Activated T-cell treated with anti-CD3 and anti-CD28 coated beads, Interleukin-2, amount 50 U/mL, for 48 hours (primary cell): ENCODE measurements at places on chromosomes 12 and 14.
A peak's percentile ranks its signal among the peaks of the same experiment; 100 is the strongest.

DNA sequence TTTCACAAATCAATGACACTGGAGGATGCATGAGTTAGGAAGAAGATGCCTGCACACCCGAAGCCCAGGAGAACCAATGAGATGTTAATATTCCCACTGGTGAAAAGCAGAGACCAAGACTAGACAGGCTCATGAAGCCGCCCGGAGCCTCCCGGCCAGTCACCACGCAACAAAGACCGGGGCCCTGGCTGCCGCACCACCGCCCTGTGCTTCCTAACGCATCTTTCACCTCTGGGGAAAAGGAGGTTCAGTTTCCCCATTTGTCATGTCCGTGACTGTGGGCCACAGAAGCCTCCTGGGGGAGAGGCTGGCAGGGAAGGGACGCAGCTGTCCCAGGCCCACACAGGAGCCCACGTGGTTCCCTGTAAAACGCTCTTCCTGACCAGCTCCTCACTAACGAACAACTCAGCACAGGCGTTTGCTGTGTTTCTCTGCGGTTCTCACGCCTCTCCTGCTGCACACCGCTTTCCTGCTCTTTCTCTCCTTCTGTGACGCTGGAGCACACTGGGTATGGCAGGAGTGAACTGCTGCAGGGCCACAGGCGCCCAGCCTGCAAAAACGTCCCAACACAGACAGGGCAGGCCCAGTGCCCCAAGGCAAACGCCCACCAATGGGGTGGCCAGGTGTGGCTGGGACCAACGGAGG lies 10.8 kb downstream of the RIMBP2 start:
- DNase-seq, result no peak

GRCh38 chr12:24906141-24906540 lies 42.8 kb downstream of the BCAT1 start:
- no peak for DNase-seq

DNA sequence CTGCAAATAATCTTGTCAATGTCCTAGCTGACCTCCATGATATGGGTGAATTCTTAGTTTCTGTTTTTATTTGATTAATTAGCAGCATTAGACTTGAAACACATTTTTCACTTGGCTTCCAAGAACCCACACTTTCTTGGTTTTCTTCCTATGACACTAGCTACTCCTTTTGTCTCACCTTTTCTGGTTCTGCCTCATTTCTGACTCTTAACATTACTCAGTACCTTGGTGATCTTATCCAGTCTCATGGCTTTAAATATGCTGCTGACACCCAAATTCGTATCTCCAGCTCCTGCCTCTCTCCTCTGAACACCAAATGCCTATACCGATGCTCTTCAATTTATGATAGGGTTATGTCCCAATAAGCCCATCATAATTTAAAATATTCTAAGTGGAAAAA lies 32.0 kb upstream of the SSTR1 start:
- DNase-seq, result no peak

DNA sequence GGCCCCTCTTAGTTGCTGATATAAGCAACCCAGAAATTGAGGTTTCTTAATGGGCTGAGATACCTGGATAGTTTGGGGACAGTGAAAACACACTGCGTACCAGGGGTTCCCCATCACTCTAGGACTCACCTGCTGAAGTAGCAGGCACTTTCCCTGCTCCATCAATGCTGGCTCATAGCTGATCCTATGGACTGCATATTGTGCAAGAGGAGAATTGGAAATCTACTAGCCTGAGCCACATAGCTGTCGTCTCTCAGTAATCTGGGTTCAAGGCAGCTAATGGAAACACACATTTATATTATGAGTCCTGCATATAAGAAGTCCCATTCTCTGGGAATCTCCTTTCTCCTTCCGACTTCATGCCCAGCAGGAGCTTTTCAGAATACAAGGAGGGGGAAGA lies 7.3 kb upstream of the DUSP6 start:
- no peak for DNase-seq

DNA sequence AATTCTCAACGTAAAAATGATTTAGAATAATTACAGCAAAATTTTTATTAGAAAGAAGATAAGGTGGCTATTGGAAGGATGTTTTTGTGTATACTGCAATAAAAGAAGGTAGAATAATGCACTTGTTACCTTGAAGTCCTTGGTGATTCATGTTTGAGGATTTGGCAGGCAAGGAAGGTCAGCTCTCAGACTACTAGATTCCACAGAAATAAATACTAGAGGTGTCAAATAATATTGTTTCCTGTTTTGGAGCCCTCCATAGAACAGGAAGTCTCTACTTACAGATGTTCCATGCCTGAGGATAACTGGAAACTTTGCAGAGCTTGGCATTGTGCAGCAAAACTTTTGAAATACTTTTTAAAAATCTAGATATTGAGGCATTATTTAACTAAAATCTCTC lies 284.3 kb upstream of the SYT1 start:
- DNase-seq, result no peak

DNA sequence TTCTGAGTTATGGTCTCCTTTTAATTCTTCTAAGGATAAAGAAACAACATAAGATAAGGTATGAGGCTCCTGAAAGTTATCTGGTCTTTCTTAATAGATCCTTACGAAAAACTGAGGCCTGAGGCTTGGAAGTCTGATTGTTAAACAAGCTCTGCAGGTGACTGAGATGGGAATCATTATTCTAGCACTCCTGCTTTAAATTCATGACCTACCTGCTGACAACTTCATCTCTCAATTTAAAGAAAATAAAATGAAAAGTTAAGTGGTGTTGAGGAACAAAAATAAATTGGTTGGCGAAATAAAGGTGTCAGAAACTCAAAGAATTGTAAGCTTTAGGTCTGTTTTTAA lies 80.1 kb downstream of the FAR2 start:
- DNase-seq, result no peak

DNA sequence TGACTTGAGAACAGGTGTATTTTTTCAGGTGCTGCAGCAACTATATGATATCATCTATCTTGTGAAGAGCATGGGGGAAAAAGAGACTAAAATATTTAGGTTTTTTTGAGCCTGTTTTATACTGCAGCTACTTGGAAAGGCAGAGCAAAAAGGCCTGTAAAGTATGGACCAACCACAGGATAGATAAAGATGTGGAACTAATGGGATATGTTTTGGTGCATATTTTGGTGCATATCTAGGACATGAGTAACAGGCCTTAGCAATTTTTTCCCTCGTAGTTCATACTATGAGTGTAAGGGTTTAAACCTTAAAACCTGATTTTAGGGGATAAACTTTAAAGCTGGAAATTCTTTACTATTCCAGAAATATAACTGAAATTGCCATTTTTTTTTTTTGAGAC lies 6.0 kb upstream of the GTSF1 start:
- no peak for DNase-seq

GRCh38 chr14:84864548-84865271 lies 665.2 kb upstream of the FLRT2 start:
- DNase-seq, result no peak

DNA sequence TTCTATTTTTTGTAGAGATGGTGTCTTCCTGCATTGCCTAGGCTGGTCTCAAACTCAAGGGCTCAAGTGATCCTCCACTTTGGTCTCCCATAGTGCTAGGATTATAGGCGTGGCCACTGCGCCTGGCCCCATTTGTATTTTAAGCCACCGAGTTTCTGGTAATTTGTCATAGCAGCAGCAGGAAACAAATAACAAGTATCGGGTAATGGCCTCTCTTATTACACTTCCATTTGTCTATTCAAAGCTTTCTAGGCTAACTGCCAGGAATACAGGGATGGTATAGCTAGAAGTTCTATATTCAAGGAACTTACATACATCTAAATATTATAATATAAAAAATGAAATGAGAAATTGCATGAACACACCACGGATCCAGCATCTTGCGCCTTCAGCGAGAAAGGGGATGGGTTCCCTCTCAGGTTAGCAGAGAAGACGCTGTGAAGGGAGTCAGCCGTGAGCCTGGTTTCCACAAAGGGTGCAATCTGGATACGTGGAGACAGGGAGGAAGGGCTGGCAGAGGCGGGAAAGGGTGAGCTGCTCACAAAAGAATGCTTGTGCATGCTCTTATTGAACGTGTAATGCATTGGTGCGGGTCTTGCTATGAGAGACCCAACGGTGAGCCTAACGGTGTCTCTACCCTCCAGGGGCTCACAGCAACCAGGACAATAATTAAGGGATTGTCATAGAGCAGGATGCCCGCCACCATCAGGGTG lies 9.5 kb downstream of the BDKRB1 start:
- no peak for DNase-seq

DNA sequence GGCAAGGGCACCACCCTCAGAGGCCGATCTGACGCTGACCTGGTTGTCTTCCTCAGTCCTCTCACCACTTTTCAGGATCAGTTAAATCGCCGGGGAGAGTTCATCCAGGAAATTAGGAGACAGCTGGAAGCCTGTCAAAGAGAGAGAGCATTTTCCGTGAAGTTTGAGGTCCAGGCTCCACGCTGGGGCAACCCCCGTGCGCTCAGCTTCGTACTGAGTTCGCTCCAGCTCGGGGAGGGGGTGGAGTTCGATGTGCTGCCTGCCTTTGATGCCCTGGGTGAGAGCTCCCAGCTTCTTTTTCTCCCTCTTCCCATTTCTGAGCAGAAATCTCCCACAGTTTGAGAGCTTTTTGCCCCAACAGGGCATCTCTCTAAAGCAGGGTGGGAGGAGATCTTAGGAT lies 1.8 kb downstream of the OAS1 start:
- peak; percentile 28 for DNase-seq

GRCh38 chr14:69408331-69408960 lies 10.0 kb downstream of the SLC39A9 start:
- no peak for DNase-seq

DNA sequence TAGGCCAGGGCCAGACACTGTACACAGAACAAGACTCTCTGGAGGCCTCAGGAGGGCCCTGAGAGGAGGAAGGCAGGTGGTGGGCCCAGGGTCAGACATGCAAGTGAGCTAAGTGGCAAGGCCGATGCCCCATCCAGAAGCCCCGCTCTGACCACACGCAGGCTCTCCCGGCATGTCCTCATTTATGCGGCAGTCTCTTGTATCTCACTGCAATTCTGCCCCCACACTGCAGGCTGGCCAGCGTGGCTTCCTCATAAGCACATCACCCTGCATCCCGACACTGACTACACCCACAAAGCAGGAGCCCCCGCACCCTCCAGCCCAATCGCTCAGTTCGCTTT lies 17.5 kb downstream of the SSH1 start:
- DNase-seq, result no peak

- no peak for DNase-seq
Observed at GRCh38 chr12:125202421-125202820, 137.2 kb downstream of the AACS start.
